ENCODE measurements at places on chromosomes 4 and X.

GRCh38 chr4:155491336-155492120 is 114.8 kb upstream of the MAP9 start:
- DNase-seq, result no peak

GRCh38 chr4:4677556-4678522 is 136.0 kb upstream of the STX18 start:
- DNase-seq, result peak; percentile 6

DNA sequence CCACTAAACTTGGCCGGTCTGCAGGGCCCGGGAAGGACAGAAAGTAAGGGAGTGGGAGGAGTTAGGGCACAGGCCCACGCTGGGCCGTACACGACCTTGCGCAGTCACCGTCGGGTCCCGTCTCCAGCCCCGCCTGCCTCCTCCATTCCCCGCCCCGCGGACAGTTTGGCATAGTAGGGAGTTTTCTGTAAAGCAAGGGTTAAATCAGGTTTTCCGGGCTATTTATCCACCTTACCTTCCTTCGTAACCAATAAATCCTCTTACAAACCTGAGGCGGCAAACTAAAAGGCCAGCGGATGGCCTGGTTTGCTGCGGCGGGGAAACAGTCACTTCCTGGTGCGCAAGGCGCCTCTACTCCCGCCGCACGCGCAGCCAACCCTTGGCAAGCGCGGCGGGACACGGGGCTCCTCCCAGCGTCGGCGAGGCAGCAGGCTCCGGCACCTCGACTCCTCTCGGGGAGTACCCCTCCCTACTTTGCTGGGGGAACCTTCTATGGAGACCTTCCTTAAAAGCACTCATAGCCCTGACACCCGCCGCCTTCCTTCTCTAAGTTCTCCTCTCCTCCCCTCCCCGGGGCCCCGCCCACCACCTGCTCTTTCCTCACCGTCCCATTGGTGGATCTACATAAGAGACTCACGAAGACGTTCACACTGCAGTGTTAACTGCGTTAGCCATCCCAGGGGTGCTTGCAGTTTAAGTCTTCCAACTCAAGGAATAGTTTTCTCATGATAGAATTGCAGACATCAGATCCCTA is at the start of gene TRMT2B:
TSS of gene TRMT2B (minus strand) at position 563 of the 754 bp plus-strand sequence. CDS start 9,822 bp downstream, outside the sequence.
- peak; percentile 88 for DNase-seq

GRCh38 chrX:122945328-122945727 is 238.8 kb upstream of the GRIA3 start:
- no peak for DNase-seq

DNA sequence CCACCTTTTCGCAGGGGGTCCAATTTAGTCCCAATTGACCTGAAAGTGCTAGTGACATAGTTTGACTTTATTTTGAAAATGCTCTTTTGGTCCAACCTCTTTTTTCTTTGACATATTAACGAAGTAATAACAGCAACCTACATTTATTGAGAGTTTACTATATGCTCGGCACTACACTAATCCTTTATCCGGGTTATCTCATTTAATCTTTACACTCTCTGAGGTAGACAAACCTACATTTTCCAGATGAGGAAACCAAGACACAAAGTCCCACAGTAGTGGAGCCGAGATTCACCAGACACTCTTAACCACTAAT is 307 bp upstream of the ATRX start:
- DNase-seq, result no peak

- DNase-seq, result no peak
Measured at GRCh38 chrX:149120459-149120858, 384.6 kb downstream of the IDS start.

- no peak for DNase-seq
Measured at GRCh38 chr4:656436-657337, 17.4 kb downstream of the ATP5ME start.

DNA sequence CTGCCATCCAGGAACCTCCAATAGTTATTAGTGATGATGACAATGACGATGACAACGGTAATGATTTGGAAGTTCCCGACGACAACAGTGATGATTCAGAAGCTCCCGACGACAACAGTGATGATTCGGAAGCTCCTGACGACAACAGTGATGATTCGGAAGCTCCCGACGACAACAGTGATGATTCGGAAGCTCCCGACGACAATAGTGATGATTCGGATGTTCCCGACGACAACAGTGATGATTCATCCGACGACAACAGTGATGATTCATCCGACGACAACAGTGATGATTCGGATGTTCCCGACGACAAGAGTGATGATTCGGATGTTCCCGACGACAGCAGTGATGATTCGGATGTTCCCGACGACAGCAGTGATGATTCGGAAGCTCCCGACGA is 14.7 kb downstream of the CXCR3 start:
- no peak for DNase-seq

DNA sequence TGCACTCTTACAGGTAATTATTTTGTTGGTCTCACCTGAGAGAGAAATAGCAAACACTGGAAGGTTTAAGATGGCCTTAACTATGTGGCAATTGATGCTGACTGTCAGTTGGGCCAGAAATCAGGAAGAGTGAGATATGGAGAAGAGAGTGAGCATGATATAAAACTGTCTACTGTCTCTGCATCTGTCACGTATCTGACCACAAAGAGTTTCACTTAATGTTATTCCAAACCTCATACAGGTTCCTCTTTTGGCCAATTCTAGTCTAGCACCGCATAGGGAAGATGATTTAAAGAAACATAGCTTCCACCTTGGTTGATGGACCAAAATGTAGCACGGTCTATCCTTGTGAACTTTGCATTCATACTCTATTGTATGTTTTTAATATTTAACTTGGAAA is 381.0 kb upstream of the BOD1L1 start:
- no peak for DNase-seq

- no peak for DNase-seq
Measured at GRCh38 chr4:24928708-24929107, 15.9 kb upstream of the CCDC149 start.

DNA sequence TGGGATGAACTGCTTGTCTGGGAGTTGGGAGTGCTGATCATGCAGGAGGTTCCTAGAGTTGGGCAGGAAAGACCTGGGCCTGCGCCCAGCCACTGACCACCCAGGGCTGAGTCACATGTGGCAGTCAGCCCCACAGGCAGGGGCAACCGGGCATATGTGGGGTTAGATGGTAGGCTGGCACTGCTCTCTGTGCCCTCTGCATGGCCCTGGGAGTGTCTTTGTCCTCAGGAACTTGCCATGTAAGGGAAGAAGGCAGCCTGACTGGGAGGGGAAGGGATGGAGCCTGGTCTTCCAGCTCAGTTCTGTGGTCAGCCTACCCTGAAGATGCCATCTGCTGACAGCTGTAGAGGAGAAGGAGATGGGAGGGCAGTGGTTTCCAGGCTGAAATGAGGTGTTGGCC is 70.2 kb upstream of the EFNB1 start:
- DNase-seq, result no peak

DNA sequence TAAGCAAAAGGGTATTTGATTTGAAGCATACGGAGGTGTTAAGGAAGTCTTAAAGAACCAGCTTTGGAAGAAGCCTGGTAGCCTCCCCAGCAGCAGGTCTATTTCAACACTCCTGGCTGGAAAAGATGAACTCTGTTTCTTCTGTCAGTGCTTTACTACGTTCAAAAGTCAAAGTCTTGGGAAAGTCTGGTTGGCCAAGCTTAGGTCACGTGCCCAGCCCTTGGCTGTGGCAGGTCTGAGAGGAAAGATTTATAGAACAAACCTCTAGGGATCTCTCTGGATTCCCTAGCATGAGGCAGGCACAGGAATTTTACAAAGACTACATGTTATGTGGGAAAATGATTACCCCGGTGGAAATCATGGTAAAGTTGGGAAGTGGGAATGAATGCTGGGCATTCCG is 8.6 kb upstream of the ARHGAP10 start:
- DNase-seq, result no peak

GRCh38 chr4:124596816-124597215 is 115.7 kb downstream of the ANKRD50 start:
- DNase-seq, result no peak

- no peak for DNase-seq
Measured at GRCh38 chr4:123415576-123415975, 19.0 kb downstream of the SPRY1 start.

DNA sequence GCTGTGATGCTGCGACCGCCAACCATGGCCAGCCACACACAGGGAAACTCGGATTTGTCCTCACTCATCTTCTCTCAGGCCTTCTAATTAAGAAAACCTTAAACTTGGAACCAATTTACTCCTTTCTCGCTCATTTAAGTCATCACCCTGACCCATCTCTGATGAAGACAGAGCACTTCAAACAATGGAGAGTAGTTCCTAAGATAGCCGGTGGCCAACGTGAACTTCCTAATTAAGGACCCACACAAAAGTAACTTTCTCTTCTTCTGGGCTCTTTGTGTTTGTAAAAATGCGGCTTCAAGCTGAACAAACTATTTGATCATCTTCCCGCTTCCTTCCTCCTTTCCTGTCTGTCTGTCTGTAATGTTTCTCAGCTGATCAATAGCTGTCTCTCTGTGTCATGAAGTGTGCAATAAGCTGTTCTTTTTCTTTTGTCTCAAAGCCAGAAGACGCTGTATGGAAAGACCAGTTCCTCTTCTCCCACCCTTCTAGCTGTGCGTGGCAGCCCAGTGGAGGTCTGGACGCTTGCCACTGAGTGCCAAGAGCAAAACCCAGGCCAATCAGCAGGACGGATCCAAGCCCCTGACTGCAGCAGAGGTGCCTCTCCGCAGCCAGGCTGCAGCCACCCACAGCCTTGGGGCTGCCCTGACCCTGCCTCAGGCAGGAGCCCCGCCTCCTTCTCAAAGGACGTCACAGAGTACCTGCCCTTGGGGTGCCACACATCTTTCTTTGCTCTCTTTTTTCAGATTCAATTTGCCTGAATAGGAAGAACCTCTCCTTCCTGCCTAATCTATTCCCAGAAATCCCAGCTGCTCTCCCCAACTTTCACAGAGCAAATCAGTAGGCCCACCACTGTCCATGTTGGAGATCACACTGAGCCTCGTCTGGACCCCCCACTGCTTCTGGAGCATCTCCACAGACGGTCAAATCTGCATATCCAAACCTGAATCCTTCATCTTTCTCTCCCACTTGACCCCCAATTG is 59.3 kb downstream of the MAML3 start:
- DNase-seq, result peak; percentile 63

DNA sequence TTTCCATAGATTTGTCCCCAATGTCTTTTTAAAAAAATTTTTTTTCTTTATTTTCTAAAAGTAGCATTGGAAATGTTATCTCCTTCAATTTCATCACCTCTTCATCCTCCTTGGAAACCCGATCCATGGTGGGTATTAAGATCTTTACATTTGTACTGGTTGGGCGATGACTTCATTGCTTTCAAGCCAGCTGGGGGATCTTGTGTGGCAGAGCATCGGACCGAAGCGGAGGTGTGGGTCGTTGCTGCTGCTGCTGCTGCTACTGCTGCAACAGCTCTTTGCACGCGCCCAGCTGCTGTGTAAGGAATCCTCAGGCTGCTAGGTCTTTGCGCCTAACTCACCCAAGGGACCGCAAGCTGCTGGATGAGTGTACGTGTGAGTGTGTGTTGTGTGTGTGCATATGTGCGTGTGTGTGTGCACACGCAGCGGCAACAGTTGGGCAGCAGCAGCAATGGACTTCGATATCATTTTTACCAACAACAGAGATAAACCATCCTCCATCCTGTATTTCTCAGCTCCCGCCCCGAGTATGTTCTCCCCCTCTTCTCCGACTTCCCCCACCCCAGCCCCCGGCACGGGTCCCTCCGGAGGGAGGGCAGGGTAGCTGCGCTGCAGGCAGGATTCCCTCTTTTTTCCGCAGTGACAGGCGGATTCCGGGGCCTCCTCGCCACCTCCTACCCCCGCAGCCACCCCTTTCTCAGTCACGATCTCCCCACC is 768 bp upstream of the CDKL5 start:
- DNase-seq, result no peak
